ENCODE measurements at places on chromosomes 6 and 20.
A peak's percentile ranks its signal among the peaks of the same experiment; 100 is the strongest.

GRCh38 chr6:88004707-88005106, 42.9 kb upstream of the SPACA1 start:
- no peak for DNase-seq

- peak; percentile 31 for DNase-seq
Observed at GRCh38 chr6:144083172-144083571, 12.2 kb downstream of the SF3B5 start.

- peak; percentile 48 for DNase-seq
Observed at GRCh38 chr6:24060982-24061754, 64.8 kb upstream of the NRSN1 start.

- no peak for DNase-seq
Observed at GRCh38 chr6:2767657-2768524, 2.7 kb downstream of the WRNIP1 start.

- DNase-seq = no peak
Observed at GRCh38 chr20:56605261-56605996, 23.7 kb upstream of the TFAP2C start.

GRCh38 chr20:52190437-52191131, 995 bp downstream of the ZFP64 start:
- DNase-seq = peak; percentile 71
